ENCODE measurements at places on chromosomes 16 and 17. TPM values are rescaled to one million over a fixed set of nuclear protein-coding genes. Genes with fewer than 3 reads are reported as not detected.

DNA sequence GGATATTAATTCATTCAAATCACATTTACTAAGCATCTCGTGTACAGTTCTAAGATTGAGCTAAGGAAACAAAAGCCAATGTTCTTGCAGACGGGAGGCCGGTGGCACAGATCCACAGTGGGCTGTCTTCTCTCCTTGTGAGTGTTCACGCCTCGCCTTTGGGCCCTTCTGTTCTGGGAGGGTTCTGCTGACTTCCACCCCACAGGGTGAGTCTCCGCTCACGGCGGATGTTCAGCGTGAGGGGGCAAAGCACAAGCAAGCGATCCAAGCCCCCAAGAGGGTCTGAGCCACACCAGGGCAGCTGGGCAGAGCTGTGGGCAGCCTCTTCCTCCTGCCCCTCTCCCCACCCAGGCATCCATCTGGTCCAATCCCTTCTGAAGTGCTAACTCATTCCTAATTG, 84.3 kb upstream of the DOC2B start:
- DNase-seq, result peak; percentile 23

GRCh38 chr17:15364615-15365014, 23.2 kb upstream of the TEKT3 start:
- no peak for DNase-seq

GRCh38 chr16:11233727-11234376, 22.2 kb downstream of the SOCS1 start:
- no peak for DNase-seq

GRCh38 chr16:27441276-27441675, 39.3 kb downstream of the IL21R start:
- DNase-seq, result no peak

GRCh38 chr16:3129137-3130131, 5.4 kb upstream of the ZNF213 start:
- peak; percentile 82 for DNase-seq

GRCh38 chr16:68290450-68290849, 20.3 kb downstream of the SLC7A6OS start:
- no peak for DNase-seq

- DNase-seq, result peak; percentile 78
Measured at GRCh38 chr17:49031965-49032928, 35.1 kb downstream of the IGF2BP1 start.

DNA sequence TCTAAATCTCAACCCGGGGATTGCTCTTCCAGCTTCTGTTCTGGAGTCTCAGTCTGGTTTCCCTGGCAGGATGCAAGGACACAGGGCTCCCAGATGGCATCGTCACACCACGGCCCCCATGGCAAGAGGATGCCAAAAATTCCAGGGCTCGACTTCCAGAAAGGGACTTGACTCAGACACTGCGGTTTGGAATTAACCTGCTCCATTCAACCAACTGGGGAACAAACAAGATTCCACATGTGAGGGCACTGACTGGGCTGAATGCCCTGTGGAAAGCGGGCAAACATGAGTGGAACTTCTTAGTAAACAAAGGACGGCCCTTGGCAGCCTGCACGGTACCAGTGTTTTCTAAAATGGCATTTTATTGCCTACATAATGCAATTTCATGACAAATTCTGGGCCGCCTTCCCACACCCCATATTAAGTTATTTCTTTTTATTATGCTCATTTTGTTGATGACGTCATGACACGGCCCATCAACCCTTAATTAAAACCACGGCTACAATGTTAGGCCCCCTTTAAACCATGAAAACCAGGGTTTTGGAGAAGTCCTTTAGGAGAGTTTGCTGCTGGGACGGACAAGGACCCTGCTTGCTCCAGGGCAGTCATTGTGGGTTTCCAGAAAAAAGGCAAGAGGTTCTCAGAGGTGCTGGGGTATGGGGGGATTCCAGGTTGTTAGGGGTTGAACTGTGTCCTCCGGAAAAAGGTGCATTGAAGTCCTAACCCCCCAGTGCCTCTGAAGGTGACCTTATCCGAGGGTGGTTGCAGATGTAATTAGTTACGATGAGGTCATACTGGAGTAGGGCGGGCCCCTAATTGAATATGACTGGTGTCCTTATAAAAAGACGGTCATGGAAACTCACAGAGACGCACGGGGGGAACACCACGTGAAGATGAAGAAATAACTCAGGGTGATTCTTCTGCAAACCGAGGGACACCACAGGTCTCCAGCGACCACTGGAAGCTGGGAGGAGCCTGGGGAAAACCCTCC, 205.6 kb downstream of the FOXL1 start:
- DNase-seq, result peak; percentile 62

DNA sequence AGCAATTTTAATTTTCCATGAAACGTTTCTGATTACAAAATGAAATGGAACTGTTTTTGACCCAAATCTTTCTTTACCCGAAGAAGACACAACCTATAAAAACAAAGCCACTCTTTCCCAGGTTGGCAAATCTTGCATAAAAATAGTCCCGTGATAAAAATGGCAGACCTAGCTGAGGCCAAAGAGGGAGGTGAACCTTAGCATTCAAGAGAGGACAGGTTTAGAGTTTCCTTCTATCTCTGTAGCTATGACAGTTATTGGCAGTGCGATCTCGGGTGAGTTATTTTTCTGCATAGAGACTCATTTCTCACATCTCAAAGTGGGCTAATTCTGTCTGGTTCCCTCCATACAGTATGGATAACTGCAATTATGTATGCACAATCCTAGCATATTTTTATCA, 241.4 kb downstream of the MAP2K6 start:
- DNase-seq, result no peak

DNA sequence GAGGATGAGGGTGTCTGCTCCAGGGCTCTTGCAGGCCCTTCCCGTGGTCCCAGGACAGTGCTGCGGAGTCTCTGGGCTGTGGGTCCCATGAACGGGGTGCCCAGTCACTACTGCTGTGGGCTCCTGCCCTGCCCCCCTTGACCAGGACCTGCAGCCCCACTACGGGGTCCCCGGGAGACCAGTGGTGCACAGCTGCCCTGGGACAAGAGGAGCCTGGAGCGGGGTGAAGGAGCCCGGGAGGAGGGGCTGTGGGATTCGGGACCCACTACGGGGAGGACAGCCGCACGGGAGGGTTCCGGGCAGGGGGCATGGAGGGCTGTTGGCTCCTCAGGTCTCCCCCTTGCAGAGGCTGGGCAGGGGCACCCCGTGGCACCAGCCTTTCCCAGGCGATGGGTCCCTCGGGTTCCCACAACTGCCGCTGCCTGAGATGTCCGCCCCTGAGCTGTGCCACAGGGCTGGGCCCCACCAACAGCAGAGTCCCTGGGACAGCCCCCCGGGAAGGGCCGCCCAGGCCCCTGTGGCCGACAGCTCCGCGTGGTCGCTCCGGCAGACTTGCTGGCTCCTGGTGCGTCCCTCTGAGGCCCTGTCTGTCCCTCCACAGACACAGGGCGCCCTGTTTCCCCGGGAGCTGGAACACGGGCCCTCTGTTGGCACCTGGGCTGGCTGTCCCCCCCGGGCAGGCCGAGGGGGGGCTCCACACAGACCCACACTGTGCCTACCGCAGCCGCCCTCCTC, 52.1 kb upstream of the GNG13 start:
- DNase-seq, result no peak

GRCh38 chr16:48365601-48366164, 19.5 kb downstream of the SIAH1 start:
- DNase-seq, result peak; percentile 91

DNA sequence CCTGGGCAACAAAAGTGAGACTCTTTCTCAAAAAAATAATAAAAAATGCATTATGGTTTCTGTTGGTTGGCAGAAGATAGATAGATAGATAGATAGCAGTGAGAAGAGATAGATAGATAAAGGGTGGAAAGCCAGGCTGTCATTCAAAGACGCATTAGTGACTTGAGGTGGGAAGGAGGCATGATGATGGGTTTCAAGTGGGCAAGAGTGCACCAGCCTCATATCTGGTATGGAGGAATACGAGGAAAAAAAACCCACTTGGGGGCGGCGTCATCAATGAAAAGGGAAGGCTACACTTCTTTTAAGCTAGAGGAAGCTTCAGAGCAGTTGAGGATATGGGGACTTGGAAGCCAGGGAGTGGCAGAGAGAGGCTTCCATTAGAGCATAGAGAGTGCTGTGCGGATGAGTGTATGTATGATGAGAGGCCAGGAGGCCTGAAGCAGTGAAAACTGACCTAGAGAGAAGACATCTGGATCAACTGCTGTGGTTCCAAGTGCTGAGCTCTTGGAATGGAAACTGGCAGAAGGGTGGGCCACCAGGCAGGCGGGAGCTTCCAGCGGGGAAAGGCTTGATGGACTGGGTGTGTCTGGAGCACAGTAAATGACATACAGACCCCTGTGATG, 31.8 kb downstream of the CEP95 start:
- DNase-seq, result no peak

GRCh38 chr16:56747486-56748045, 17.6 kb downstream of the NUP93 start:
- no peak for DNase-seq

DNA sequence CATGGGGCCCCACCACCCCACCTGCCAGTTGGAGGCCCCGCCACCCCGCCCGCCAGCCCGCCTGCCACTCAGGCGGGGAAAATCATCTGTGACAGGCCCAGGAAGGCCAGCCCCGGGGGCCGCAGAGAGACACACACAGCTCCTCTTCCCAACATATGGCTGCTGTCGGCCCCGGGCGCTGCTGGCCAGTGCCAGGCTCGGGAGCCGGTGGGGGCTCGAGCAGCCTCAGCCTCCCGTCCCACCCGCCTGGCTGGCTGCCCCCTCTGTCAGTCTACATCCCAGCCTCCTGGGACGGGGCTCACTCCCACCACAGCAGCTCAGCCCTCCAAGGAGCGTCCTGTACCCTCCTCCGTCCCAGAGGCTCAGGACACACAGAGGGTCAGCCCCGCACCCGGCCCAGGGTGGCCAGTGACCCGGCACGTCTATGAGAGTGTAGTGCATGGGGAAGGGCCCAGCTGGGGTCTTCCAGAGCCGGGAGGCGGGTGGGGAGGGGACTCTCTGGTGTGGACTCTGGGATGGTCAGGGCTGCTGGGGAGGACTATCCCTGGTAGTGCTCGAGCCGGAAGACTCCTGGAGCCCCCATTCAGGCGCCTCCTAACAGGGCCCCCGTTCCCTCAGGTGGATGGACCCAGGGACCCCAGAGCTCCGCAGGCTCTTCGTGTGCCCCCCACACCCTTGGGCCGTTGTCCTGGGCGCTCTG, 3.6 kb upstream of the PRR35 start:
- DNase-seq, result no peak

- DNase-seq, result peak; percentile 62
Measured at GRCh38 chr17:48814504-48814903, 2.5 kb downstream of the TTLL6 start.

- DNase-seq, result peak; percentile 40
Measured at GRCh38 chr17:77692571-77693161, 265.8 kb upstream of the TNRC6C start.

DNA sequence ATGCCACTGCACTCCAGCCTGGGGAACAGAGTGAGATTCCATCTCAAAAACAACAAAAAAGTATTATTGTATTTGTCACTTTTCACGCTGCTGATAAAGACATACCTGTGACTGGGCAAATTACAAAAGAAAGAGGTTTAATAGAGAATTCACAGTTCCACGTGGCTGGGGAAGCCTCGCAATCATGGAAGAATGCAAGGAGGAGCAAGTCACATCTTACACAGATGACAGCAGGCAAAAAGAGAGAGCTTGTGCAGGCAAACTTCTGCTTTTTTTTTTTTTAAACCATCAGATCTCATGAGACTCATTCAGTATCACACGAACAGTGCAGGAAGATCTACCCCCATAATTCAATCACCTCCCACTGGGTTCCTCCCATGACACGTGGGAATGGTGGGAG, 41.5 kb upstream of the ETV4 start:
- DNase-seq, result no peak

DNA sequence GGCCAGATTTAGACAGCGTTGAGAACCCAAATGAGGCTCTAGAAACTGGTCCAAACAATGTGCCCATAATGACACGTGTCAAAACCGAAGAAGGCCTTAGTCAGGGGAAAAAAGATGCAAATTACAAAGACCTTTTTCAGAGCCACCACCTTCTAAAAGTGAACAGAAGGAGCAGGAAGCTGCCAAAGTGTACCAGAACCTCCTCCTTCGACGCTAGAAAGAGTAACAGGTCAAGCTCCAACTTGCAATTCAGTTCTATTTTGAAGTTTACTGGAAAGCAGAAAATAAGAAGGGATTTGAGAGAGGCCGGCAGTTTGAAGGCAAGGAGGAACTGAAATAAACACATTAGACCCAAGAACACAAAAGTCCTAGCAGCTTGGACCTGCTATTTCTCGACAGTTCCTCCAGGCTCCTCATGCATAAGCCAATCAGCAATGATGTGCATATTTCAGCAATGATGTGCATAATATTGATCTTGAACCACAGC, 61.8 kb downstream of the XYLT1 start:
- DNase-seq, result no peak

DNA sequence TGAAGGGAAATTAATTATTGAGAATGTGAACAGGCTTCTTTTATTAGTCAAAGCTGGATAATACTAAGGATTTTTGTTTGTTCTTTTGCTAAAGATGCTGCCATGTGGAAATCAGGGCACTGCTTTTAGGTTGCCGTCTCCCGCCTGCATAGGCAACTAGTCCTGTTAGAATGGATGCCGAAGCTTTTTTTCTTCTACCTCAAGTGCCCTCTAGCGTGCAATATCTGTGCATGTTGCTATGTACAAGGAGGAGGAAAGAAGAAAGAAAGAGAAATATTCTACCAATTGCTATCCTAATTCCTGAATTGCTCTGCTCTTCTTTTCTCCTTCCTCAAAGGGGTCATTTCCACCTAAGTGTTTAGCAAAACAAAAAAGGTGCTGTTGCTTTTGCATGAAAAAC, 5.2 kb upstream of the CDH8 start:
- DNase-seq, result peak; percentile 0

GRCh38 chr16:2898831-2899563, 12.7 kb upstream of the FLYWCH1 start:
- DNase-seq, result no peak

- DNase-seq, result peak; percentile 35
Measured at GRCh38 chr17:2697611-2698162, 13.9 kb downstream of the CLUH start.

DNA sequence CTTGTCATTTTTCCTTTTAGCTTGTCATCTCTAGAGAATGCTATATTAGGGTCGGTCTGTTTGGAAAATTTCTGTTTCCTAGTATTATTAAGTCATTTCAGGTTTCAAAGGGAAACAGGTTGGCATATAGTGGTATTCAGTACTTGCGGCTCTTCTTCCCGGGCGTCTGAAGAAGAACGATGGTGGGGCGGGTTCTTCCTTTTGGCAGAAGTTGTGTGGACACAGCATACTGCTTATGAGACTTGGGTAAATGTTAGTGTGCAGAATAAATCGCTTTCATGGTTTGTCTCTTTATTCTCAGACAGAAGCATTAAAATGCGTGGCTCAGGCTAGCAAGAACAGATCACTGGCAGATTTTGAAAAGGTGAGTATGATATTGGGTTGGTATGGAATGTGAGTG, 9.6 kb upstream of the CDK5R1 start:
- DNase-seq, result no peak

- DNase-seq, result no peak
Measured at GRCh38 chr17:46822388-46822921, 4.0 kb upstream of the WNT3 start.

- DNase-seq, result no peak
Measured at GRCh38 chr17:57940653-57941329, 14.4 kb downstream of the CUEDC1 start.

The DRC3 gene
- total RNA-seq, result not detected

The ALOX12B gene
- not detected for total RNA-seq

The RNF227 gene
- 0.42 TPM for total RNA-seq

The PRDM7 gene
- total RNA-seq, result not detected

The NACA2 gene
- total RNA-seq, result not detected

The ASGR1 gene
- 0.16 TPM for total RNA-seq

The SLFN12L gene
- 0.72 TPM for total RNA-seq

The OR1F1 gene
- total RNA-seq, result not detected

The HASPIN gene
- 16.2 TPM for total RNA-seq

The PPM1E gene
- 0.45 TPM for total RNA-seq

The ARHGDIG gene
- not detected for total RNA-seq

The CTNS gene
- total RNA-seq, result 8.9 TPM

The HES7 gene
- total RNA-seq, result not detected

The PRSS8 gene
- not detected for total RNA-seq
